Activated gamma-delta T cell treated with anti-CD3 and anti-CD28 coated beads, Interleukin-2, amount 50 U/mL, for 16 hours (primary cell): ENCODE measurements at places on chromosomes 6 and 20.

GRCh38 chr6:40788661-40789655, 201.8 kb upstream of the LRFN2 start:
- DNase-seq = peak; percentile 14

GRCh38 chr6:162962093-162962492, 234.3 kb downstream of the PACRG start:
- no peak for DNase-seq

DNA sequence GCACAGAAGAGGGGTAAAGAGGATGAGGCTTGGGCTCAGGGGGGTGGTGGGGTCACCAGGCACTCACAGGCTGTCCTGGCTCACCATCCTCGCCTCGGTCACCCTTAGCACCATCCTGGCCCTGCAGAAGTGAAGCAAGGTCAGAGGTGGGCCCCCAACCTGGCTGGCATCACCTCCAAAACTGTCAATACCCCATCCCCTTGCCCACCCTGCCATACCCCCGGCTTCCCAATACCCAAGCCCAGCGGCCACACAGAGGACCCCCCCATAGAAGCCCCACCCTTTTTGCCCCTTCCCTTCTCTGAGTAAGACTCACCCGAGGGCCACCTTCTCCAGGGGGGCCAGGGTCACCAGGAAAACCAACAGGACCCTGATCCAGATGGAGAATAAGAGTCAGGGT, 23.6 kb downstream of the COL11A2 start:
- no peak for DNase-seq

DNA sequence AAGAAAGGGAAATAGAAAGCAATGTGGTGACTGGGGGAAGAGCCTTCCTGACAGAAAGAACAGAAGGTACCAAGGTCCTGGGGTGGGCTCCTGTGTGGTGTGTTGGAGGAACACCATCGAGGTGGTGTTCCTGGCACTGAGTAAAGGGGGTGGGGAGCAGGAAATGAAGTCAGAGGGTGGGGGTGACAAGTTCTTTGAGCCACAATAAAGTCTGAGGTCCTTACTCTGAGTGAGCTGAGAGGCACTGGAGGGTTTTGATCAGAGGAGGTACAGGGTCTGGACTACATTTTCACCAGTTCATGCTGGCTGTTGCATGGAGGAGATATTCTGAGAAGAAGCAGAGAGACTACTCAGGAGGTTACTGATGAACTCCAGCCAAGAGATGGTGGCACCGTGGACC, 198.2 kb downstream of the GMPR start:
- no peak for DNase-seq

DNA sequence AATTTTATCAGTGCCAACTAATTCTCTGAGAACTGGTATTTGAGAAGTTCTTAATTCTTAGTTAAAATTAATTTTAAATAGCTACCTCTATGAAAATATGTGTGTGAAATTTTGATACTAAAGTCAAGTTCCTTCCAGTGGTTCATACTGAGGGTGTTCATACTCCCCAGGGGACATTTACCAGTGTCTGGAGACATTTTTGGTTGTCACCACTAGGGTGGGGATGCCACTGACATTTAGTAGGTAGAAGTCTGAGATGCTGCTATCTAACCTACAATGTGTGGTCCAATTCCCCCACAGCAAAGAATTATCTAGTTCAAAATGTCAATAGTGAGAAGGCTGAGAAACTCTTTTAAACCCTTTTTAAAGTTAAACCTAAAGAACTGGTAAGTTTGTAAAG, 463.8 kb downstream of the ADGRB3 start:
- no peak for DNase-seq
